Suprapubic skin (tissue), 4 donors: ENCODE measurements at places on chromosomes 3 and 15. TPM values are rescaled to one million over a fixed set of nuclear protein-coding genes. Genes with fewer than 3 reads are reported as not detected.

Gene LYZL4
- not detected for total RNA-seq

Gene SCG5
- not detected for total RNA-seq

Gene SIDT1
- total RNA-seq: 1.3 TPM

Gene UBAP1L
- total RNA-seq: 21.4 TPM

Gene HYAL3
- 7.8 TPM for total RNA-seq

Gene GPR176
- 1.3 TPM for total RNA-seq

Gene CRBN
- 140 TPM for total RNA-seq

Gene ASB14
- total RNA-seq: not detected

Gene LRRC28
- total RNA-seq: 44.1 TPM

Gene CCDC191
- 4.5 TPM for total RNA-seq

Gene SOX14
- not detected for total RNA-seq

Gene CRABP1
- not detected for total RNA-seq

Gene ADGRG7
- total RNA-seq: not detected

Gene POLR2H
- 47.1 TPM for total RNA-seq

DNA sequence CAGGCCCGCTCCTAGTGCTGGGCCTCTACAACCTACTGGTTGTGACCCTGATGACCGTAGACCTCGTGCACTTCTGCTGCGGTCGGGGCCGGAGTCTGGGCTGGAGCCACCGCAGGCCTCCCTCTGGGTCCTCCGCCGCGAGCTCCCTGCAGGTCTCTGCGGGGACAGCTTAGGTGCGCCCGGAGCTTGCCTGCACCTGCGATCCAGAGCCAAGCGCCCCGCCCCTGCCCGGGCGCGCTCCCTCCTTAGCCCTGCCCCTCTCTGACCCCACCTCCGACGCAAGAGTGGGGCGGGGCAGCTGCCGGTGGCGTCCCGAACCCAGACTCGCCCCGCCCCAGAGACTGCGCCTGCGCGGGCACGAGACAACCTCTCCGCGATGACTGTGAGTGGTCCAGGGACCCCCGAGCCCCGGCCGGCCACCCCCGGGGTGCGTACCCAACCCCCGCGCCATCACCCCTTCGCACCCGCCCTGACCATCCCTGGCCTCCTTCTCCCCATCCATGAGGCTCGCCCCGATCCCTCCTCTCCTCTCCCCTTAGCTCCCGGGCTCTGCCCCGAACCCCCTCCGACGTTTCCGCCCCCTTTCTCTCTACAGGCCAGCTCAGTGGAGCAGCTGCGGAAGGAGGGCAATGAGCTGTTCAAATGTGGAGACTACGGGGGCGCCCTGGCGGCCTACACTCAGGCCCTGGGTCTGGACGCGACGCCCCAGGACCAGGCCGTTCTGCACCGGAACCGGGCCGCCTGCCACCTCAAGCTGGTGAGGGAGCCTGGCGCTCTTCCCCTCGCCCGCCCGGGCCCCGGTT lies at the start of gene UNC45A:
Gene UNC45A (plus strand): TSS at position 337 of the 803 bp plus-strand sequence. CDS start 40 bp downstream, at position 377.
- peak; percentile 93 for DNase-seq

- no peak for DNase-seq
Observed at GRCh38 chr3:147729641-147730040, 320.5 kb downstream of the ZIC1 start.

DNA sequence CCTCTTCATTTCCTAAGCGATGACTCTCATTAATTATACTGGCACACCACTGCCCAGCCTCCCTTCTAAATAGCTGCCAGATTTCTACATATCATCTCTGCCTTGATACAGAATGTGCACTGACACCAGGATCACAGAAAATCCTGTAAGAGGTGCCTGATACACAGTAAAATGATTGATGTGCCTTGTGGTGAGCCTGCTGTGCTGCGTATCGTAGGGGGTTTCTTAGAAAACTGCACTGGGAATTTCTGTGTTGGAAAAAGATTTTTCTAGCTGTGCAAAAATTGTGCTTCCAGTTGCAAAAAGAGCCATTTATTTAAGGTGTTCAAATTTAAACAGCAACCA lies 3.0 kb upstream of the PLCH1 start:
- no peak for DNase-seq

- no peak for DNase-seq
Observed at GRCh38 chr3:170465955-170466354, 47.3 kb downstream of the CLDN11 start.

DNA sequence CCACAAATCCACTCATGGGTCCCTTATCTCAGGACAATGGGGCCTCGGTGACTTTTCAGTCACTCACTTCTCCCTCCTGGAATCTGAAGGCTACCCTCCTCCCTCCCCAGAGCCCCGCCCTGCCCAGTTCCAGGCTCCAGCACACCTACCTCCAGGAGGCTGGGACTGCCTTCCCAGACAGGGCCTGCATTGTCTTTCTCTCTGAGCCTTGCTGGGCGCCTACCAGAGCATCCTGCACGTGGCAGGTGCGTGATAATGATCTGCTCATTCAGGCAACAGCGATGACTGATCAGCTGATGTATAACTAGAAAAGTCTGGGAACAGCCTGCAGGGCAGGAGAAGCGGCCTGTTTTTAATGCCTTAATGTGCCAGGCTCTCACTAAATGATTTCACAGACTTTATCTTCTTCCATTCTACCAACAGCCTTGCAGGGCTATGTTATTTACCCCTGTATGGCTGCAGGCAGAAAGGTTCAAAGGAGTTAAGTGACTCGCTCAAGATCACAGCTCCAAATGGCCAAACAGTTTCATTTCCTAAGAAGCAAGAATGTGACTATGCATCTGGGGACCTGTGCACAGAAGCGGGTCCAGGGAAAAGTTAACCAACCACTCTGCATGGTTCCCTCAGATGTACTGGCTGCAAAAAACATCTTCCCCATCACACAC lies 6.3 kb downstream of the ADAMTS17 start:
- DNase-seq: no peak

GRCh38 chr3:169090559-169090958 lies 573.0 kb downstream of the MECOM start:
- DNase-seq: no peak

DNA sequence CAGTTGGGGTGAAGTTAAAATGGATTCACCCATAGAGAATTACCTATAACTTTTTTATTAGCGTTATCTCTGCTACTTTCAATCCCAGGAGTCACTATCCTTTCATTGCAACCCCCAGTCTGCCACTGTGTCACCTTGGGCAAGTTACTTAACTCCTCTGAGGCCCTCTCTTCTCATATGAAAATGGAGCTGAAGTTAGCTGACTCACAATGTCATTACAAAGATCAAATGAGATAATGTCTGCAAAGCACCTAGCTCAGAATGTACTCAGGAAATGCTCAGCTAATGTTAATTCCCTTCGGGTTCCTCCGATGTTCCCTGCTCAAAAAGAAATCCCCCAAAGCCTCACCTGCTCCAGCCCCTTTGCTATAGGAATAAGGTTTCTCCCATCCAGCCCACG lies 50.0 kb downstream of the TRIM42 start:
- no peak for DNase-seq

GRCh38 chr15:64934023-64934422 lies 22.3 kb downstream of the ANKDD1A start:
- peak; percentile 64 for DNase-seq

DNA sequence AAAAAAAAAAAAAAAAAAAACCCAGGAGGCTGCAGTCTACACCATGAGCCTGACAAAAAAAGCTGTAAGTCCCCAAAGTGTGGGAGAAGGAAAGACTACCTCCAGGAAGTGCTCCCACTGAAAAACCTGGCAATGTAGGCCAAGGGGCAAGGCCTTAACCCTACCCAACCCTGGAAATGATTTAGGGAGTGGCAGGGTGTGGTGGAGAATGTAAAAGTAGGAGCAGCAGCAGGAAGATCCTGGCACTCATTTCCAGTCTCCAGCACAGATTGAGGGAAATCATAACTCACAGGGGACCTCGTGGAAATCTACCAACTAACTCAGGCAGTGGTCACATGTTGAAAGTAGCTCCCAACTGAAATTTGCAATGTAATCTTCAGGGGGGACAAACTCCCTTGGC lies 839.5 kb downstream of the EPHA3 start:
- no peak for DNase-seq

- no peak for DNase-seq
Observed at GRCh38 chr3:113179235-113179824, 32.0 kb upstream of the BOC start.

DNA sequence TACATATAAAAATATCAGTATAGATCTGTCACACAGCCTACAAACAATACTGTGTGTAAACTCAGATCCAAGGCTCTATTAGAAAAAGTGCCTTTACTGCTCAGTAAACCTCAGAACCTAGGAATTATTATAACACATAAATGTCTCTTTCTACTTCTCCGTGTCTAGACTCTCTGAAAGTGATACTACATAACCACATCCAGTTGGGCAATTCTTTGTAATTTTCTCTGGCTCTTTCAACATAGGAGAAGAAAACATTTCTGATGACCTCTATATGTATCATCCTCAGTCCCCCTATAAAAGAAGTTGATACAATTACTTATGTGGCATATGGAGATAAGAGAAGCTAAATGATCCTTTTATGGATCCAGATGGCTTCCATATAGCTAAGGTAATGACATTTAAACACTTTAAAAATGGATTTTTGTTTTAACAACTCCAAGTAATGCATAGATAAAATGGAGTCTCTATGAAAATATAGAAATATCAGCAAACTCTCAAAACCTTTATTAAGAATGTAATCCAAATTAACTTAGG lies 104.5 kb downstream of the LSAMP start:
- no peak for DNase-seq

GRCh38 chr15:29712149-29712885 lies 110.0 kb downstream of the TJP1 start:
- no peak for DNase-seq

- DNase-seq: no peak
Observed at GRCh38 chr15:97684249-97684648, 276.3 kb upstream of the ARRDC4 start.

- no peak for DNase-seq
Observed at GRCh38 chr3:169362301-169362700, 301.2 kb downstream of the MECOM start.

DNA sequence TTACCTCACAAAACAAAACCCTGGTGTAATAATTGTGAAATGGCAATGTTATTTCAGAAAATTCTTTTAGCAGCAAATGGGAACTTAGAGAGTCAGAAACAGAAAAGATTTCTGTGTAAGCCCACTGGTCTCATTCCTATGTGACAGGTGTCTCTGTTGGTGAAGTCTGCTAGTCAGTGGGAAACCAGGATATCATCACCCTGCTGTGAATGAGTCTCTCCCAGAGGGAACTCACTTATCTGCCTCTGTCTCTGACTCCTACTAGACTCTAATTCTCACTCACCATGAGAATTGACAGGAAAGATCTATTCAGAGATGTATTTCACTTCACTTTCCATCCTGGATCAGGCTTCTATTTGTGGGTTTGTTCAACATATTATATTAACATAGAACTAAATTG lies 266.0 kb downstream of the EPHA3 start:
- no peak for DNase-seq

- no peak for DNase-seq
Observed at GRCh38 chr3:9452417-9452816, 55.0 kb downstream of the SETD5 start.

GRCh38 chr3:103992469-103992868 lies 1374.2 kb upstream of the ALCAM start:
- no peak for DNase-seq

DNA sequence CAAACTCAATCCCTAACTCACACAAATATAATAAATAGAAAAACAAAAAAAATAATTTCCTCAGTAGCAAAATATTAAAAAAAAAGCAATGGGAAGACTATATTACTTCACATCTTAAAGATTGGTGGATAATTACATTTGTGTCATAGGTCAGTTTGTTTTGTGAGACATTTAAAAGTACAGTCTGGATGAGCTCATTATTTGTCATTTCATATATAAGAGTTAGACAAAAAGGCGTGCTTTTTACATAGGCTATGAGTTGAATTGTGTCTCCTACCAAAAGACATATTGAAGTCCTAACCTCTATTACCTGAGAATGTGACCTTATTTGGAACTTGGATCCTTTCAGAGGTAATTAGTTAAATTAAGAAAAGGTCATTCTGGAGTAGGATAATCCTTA lies 710.1 kb upstream of the CBLB start:
- no peak for DNase-seq

GRCh38 chr15:44066211-44066827 lies 128.8 kb downstream of the FRMD5 start:
- no peak for DNase-seq

GRCh38 chr3:54361746-54362283 lies 239.5 kb downstream of the CACNA2D3 start:
- DNase-seq: no peak

DNA sequence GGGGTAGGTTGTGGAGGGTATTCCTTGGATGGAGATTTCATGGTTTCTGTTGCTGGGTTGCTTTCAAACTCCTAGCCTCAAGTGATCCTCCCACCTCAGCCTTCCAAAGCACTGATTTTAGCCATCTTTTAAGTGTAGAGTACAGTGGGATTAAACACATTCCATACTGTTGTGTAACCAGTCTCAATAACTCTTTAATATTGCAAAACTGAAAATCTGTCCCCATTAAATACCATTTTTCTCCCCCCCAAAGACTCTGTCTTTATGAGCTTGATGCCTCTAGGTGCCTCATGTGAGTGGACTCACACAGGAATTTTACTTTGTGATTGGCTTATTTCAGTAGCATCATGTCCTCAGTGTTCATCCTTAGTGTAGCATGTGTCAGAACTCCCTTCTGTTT lies 74.7 kb upstream of the ATP10A start:
- DNase-seq: no peak

GRCh38 chr3:195036574-195036973 lies 234.4 kb downstream of the XXYLT1 start:
- DNase-seq: no peak

GRCh38 chr3:89061259-89061658 lies 46.2 kb upstream of the EPHA3 start:
- no peak for DNase-seq

DNA sequence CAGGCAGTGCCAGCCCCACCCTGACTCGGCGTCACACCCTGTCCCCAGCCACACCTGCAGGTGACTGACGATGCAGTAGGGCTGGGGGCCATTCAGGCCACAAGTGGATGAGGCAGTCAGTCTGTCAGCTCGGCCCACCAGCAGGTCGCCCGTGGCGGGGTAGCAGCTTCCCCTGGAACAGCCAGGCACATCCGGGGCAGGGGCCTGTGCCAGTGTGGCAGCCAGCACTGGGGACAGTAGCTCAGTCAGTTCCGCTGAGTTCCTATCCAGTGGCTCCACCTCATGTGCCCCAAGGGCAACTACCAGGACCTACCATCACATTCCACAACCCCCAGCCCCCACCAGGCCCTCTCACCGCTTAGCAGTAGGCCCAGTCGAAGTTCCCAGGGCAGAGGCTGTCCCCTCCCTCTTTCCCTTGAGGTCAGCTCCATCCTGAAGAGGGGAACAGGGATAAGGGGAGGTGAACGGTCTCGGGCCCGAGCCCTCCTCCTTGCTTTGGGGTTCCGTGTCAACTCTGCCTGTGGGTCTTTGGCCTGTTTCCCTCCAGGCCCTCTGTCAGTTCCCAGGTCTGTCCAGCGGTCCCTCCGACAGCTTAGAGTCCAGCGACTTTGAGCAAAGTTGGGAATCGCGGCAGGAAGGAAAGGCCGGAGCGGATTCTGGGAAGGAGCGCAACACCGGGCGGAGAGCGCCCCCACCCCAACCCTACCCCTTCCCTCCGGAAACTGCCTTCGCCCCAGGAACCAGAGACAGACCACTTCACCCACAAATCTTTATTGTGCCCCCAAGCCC lies at the start of gene LAMB2:
Gene LAMB2 (minus strand): TSS at position 614 of the 789 bp plus-strand sequence. CDS start 183 bp downstream, at position 431.
- peak; percentile 88 for DNase-seq

GRCh38 chr3:47669026-47669749 lies 90.5 kb upstream of the CSPG5 start:
- no peak for DNase-seq

GRCh38 chr3:46565607-46566039 lies 479 bp downstream of the LRRC2 start:
- peak; percentile 75 for DNase-seq
